ENCODE measurements at places on chromosomes 11 and 22.

- peak; percentile 20 for DNase-seq
Observed at GRCh38 chr11:45926536-45927331, 4.3 kb downstream of the LARGE2 start.

GRCh38 chr11:134630861-134631260 is 218.8 kb upstream of the B3GAT1 start:
- no peak for DNase-seq

GRCh38 chr11:3954448-3955298 is 99.2 kb downstream of the STIM1 start:
- no peak for DNase-seq

DNA sequence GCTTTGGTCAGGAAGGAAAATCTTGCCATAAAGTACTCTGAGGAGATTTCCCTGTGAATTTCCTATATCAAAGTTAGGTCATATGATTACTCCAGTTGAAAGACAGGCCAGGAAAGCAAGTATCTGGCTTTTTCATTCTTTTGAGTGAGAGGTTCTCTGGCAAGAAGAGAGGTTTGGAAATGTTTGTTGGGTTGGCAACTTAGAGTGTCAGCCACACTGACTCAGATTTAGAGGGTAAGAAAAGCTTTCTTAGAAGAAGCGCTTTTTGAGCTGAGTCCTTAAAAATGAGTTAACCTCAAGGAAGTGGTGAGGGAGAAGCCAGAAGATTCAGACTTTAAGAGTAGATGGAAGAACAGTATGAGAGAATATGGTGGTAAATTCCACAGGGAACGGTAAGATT is 86.1 kb upstream of the BDNF start:
- no peak for DNase-seq

DNA sequence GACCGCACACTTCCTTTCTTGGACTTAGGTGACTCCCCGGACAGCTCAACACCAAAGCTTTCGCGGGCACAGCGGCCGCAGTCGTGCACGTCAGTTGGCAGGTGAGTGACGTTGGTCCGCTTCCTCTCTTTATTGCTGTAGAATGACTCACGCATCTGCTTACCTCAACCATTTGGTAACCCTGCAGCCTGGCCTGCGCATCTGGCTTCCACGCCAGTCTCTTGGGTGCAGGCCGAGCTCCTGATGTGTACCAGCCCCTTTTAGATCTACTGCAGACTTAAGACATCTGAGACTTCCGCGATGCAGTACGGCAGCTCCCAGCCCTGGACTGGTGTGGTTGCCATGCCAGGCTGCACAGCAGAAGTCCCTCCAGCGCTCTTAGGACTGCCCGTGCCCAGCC is 12.4 kb upstream of the TRMU start:
- no peak for DNase-seq

DNA sequence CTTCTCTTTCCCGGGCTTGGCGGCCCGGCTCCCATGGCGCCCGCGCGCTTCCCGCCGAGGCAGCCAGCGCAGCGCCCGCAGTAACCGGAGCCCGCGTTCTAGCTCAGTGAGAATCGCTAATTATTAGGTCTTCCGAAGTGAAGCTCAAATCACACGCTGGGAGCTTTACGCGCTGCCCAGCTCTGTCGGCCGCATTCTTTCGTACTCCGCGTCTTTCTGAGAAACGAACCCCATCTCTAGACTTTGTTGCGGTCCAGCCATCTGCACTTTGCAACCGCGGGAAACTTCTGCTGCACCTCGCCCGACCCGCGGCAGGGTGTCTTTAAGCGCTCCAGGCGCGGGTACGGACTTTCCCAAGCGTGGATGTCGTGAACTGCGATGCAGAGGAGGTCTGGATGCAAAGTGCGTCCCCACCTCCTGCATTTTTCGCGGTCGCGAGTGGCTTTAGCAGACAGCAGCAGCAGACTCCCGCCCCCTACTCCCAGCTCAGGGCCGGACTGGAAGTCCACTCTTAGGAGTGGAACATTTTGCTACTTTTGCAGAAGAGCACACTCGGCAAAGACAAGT is 6.0 kb upstream of the PAX6 start:
- DNase-seq: no peak

DNA sequence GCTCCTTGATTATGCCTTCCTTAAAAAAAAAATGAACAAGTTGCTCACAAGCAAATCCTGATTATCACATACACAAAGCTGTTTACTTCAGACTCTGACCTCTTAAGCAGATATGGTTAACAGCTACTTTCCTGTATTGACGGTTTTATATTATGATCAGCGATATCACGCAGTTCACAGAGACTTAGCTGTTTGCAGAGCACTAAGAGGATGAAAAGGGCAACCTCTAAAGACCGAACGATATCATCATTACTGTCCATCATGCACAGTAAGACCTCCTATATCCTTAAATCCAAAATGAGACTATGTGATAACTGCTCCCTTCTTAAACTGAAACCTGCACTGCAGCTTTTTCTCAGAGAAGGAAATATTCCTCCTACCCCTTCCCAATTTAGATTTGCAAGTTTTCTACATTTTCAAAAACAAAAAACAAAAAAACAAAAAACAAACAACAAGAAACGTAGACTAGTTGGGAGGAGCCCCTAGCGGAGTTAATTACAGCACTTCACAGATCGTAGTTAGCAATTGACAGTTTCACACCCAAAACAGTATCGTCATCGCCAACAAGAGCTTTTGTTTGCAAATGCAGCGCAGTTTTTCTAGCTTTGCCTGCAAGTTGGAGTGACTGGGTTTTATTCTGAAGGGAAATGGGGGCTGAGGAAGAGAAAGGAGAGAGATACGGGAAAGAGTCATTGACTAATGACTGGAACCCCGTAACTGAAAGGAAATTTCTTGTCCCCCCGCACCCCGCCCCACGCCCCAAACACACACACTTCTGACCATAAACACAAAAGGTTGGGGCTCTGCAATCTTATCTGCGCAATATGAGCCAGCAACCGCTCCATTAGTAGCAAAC is 1.2 kb downstream of the DDX6 start:
- no peak for DNase-seq
